ENCODE measurements at places on chromosomes 1 and 21.

GRCh38 chr21:31136891-31137290 lies 98.6 kb upstream of the KRTAP19-8 start:
- DNase-seq, result no peak

GRCh38 chr1:16979475-16980327 lies 719 bp downstream of the MFAP2 start:
- DNase-seq, result peak; percentile 15

GRCh38 chr1:92363401-92363800 lies 64.5 kb downstream of the RPAP2 start:
- no peak for DNase-seq

GRCh38 chr1:236654957-236655356 lies 31.3 kb upstream of the ACTN2 start:
- no peak for DNase-seq

DNA sequence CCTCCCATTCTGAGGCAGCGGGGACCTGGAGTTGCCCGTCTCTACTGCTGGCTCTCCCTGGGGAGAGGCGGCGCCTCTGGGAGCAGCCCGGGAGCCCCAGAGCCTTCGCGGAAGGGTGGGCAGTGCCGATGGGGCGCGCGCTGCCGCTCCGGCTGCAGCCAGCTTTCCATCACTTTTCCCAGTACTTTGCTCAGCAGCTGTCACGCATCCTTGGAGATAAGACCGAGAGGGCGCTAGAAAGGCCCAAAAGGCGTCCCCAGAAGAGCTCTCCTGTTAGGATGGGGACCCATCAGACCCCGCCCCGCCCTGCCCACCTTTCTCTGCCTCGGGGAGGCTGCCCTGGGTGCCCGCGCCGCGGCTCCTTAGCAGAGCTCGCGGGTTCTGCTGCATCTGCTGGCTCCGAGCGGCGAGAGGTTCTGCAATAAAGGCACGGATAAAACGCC lies 534 bp downstream of the KCNH1 start:
- peak; percentile 8 for DNase-seq

DNA sequence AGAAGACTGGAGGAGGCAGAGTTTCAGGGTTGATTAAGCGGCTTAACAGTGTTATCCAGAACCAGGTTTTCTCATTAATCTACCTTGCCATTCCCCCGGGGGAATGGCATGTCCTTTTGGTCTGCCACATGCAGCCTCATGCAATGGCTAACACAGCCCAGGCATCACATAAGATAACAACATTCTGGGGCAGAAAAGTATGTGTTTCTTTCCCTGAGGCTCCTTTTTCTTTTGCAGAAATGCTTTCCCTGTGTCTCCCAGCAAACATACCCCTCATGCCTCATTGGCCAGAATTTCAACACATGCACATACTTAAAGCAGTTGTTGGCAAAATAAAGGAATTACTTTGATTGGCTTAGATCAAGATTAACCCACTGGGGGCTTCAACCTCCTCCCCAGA lies 98.6 kb downstream of the OMA1 start:
- no peak for DNase-seq

GRCh38 chr1:168623831-168624230 lies 47.4 kb downstream of the XCL1 start:
- no peak for DNase-seq

DNA sequence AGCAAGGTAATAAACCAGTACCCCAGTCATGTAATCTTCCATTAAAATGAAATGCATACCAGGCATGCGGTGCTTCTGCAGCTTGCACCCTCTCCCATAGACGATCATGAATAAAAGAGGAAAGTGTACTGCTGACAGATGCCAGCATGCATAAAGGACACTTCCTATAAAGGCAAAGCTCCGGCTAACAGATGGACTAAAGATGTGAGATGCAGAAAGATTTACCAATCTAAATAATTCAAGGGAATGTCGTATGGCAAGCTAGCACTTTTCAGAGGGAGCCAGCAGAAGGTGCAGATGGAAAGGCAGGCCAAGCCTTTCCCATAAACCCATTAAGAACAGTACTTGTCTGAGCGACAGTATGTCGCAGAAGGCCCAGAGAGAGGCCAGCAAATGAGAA lies 542.0 kb downstream of the NUF2 start:
- no peak for DNase-seq

GRCh38 chr1:111895017-111895416 lies 94.5 kb downstream of the KCND3 start:
- DNase-seq, result no peak

GRCh38 chr1:59172693-59173092 lies 124.2 kb upstream of the FGGY start:
- DNase-seq, result no peak

DNA sequence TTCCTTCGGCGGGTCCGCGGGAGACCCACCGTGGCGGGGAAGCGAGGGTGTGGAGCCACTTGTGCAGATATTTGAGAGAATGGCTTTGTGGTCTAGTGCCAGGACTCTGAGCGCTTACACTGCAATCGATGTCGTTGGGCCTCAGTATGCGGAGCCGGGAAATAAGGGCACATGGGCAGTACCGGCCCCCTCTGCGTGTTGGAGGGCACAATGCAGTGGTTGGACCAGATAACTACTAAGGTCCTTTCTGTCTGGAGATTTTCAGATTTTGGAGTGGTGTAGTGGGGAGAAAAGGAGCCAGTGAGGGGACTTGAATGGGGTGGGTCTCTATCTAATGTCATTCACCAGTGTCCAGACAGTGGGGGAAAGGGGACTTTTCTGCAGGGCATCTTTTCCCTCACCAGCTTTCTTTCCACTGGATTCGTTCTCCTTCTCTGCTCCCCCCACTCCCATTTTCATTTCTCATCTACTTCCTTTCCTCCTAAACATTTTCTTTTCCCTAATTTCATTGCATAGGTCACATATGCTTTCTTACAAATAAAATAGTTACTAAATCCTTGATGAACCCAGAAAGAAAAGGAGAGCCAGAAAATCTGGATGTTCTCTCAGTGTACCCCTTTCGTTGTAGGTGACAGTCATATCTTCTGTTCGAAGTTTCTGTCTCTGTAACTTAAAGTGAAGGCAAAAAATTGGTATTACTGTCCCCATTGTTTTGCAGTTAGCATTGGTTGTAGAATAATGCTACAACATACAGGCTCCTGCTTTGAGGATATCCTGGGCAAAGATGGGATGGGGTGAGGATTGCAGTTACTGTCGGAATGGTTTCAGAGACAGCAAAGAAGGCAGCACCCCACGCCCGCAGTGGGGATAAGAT lies 1.4 kb downstream of the ATF3 start:
- no peak for DNase-seq

DNA sequence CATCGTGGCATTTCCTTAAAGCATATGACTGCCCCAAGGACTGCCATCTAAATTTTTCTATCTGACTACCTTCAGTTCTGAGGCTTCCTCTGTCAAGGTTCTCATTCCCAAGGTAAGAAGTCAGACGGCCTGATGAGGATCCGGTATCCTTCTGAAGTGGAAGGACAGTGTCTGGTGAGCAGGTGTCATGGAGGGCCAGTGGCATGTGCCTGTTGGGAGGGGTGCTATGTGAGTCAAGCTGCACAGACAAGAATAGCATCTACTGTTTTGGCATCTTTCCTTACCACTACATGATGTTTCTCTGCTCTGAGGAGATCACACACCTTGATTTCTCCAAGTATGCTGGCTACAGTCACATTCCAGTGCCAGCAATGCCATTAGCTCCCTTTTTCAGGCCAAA lies 99.6 kb upstream of the RGS1 start:
- DNase-seq, result no peak

DNA sequence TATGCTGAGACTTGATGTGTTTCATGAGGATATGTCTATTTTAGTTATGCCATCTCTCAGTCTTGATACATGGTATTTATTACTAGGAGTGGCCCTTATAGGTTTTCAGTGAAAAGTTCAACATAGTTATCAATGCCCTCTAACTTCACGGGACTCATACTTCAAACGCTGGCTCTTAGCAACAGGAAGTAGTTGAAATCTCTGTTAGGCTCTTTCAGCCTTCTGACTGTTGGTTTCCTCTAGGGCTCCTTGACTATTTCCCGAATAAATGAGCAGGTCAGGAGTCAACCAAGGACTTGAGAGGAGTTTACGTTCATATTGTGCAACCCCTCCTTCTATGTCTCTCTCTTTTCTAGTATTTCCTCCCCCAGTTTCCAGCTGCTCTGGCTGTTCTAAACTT lies 141.8 kb downstream of the RGS7 start:
- no peak for DNase-seq

- DNase-seq, result no peak
Measured at GRCh38 chr1:177480741-177481305, 310.1 kb downstream of the BRINP2 start.

DNA sequence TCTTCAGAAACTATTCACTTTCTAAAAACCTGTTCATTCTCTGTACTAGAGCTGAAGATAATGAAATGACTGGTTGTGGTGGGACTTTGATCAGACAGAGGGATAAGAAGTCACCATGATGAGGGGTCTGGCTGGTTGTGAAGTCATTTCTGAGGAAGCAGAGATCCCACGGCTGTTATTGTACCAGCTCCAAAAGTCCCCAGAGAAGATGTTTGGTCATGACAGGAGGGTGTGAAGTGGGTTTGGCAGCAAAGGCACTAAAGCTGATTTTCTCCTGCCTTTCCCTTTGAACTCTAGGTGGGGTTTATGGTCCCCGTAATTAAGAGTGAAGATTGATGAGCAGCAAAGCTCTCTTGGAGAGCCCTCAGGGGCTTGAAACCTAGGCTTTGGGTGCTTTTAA lies 103.1 kb upstream of the CACHD1 start:
- DNase-seq, result no peak

DNA sequence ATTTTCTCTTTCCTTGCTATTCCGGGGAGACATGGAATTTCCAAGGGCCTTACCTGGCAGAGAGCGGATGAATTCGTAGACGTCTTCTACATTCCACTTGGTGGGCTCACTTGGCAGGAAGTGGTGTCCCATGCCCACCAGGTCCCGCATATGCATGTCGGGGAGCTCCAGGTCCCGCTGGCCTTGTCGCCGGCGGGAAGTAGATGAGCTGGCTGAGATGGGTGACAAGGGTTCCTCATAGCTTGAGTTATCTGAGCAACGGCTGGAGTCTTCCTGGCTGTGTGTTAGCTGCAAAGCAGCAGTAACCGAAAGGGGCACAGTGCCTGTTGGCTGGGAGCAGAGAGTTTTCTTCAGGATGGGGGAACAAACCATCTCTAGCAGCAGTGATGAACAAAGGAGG lies 7.9 kb upstream of the A3GALT2 start:
- peak; percentile 2 for DNase-seq

GRCh38 chr1:53141487-53142055 lies 867 bp downstream of the SLC1A7 start:
- no peak for DNase-seq

DNA sequence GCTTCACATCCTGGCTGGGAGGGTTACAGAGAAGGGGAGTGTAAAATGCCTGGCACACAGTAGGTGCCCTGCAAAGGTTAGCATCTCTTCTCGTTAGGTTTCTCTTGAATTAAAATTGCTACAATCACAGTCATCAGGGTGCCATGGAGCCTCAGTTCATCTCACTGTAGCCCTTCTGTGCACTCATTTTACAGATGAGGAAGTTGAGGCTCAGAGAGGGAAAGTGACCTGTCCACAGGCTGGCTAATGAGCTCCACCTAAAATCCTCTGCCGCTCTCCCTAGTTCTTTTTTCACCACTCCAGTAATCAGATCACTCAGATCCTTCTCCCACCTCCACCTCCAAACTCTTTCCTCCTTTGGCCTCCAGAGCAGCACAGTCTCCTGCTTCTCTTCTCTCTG lies 13.5 kb upstream of the AHDC1 start:
- no peak for DNase-seq

GRCh38 chr1:1239614-1240347 lies 6.7 kb downstream of the C1QTNF12 start:
- no peak for DNase-seq

- DNase-seq, result no peak
Measured at GRCh38 chr1:152359906-152360305, at the start of gene FLG2. Gene FLG2 (minus strand): TSS chr1:152360006. CDS start chr1:152358884, 1,122 bp downstream.

DNA sequence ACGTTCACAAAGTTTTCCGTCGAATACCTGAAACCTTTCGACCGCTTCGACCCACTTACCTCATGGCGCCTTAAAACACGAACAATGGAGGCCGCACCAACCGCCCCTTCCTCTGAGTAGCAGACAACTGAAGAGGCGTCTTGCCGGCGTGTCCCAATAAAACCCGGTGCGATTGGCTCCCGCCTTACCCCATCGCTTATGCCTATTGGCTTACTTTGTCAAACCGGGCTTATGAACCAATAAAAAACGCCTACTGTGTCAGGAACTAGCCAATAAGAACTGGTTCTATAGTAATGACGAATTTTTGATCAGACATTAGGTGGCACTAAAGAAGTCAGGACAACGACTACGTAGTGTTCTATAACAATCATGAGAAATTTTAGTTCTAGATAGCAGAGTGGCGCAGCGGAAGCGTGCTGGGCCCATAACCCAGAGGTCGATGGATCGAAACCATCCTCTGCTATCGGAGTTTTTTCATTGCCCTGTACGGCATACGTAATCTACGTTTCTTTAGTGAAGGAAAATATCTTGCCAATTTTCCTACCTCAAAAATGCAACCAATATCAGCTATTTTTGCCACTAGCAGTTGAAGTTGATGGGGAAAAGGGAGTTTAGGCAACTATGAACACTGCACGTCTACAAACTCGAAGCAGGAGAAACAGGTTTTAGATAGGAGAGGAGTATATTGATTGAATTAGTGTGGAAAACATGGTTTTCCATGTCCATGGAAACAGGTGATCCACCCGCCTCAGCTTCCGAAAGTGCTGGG lies at the start of gene ILF2:
Gene ILF2 (minus strand): TSS at position 135 of the 769 bp plus-strand sequence. CDS start 71 bp downstream, at position 64.
- peak; percentile 99 for DNase-seq
